AML-193 (cell line): ENCODE measurements at places on chromosomes 13 and 19.

DNA sequence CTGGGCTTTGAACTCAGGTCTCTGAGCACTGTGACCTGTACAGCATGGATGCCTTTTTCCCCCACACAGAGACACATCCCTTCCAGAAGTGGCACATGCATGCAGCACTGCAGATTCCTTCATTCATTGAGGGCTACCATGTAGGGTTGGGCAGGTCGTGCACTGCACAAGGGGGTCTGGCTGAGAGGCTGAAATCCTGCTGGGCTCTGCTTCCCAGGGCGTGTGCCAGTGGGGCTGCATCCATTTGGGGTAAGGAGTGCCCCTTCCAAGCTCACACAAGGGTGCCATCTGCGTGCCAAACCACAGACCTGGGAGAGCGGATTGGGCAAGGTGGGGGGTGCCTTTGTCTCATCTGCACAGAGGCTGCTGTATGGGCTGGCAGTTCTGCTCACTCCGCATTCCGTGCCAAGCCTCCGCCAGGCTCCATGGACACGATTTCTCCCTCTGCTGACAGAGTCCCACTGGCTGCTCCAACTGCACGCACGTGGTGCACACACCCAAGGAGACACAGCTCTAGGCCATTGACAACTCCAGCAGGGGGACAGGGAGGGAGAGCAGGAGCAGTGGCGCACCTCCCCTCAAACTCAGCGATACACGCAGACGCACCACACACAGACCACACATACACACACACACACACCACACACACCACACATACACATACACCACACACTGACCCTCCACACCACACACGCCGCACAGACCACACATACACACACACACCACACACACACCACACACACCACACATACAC is 4.5 kb upstream of the SHISA7 start:
- DNase-seq = no peak

- DNase-seq = no peak
These were observed 22.5 kb downstream of the CAB39L start for GRCh38 chr13:49421391-49421790.

DNA sequence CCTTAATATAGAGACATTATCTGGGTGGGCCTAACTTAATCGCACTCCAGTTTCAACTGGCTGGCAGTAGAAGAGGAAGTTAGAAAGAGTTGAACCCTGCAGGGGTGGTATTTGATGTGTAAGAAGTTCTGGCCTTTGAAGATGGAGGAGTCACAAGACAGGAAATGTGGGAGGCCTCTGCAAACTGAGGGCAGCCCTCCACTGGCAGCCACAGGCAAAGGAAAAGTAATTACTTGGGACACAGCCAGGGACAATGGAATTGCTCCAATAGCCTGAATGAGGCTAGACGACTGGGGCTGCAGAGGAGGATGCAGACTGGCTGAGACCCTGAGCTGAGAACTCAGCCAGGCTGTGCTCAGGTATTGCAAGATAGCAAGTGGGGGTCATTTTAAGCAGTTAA is 703.3 kb upstream of the ARGLU1 start:
- DNase-seq = no peak

- no peak for DNase-seq
These were observed 205.5 kb downstream of the NDFIP2 start for GRCh38 chr13:79686441-79686840.

DNA sequence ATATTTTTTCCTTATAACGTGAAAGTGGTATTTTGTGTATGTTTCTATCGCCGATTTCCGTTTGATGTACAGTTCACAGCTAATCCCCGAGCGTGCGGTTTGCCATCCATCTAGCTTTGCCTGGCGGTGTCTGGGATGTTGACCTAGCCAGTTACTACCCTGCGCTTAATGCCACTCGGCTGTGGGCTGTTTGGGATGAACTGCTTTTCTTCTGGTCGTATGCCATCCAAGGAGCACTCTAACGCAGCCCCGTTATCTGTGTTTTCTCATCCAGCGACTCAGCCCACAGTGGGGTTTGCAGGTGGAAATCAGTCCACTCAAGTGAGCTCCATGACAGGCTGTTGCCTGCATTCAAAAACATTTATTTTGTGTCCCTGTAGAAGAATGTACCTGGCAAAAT is 512.3 kb downstream of the MYO16 start:
- DNase-seq = no peak
